Neural progenitor cell (in vitro differentiated cells): ENCODE measurements at places on chromosomes 2 and 18.
A peak's percentile ranks its signal among the peaks of the same experiment; 100 is the strongest.

GRCh38 chr2:45836740-45837139, 185.3 kb downstream of the PRKCE start:
- DNase-seq = no peak

DNA sequence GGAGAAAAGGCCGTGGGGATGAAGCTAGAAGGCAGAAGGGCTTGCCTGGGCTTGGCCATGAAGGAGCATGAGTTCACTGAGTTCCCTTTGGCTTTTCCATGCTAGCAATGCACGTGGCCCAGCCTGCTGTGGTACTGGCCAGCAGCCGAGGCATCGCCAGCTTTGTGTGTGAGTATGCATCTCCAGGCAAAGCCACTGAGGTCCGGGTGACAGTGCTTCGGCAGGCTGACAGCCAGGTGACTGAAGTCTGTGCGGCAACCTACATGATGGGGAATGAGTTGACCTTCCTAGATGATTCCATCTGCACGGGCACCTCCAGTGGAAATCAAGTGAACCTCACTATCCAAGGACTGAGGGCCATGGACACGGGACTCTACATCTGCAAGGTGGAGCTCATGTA, 2.9 kb downstream of the CTLA4 start:
- DNase-seq = no peak

- no peak for DNase-seq
Measured at GRCh38 chr2:181998891-181999654, 13.4 kb downstream of the PPP1R1C start.

GRCh38 chr2:35168351-35168750, 1187.2 kb upstream of the CRIM1 start:
- DNase-seq = no peak

- no peak for DNase-seq
Measured at GRCh38 chr2:168603439-168603961, 147.4 kb downstream of the CERS6 start.

DNA sequence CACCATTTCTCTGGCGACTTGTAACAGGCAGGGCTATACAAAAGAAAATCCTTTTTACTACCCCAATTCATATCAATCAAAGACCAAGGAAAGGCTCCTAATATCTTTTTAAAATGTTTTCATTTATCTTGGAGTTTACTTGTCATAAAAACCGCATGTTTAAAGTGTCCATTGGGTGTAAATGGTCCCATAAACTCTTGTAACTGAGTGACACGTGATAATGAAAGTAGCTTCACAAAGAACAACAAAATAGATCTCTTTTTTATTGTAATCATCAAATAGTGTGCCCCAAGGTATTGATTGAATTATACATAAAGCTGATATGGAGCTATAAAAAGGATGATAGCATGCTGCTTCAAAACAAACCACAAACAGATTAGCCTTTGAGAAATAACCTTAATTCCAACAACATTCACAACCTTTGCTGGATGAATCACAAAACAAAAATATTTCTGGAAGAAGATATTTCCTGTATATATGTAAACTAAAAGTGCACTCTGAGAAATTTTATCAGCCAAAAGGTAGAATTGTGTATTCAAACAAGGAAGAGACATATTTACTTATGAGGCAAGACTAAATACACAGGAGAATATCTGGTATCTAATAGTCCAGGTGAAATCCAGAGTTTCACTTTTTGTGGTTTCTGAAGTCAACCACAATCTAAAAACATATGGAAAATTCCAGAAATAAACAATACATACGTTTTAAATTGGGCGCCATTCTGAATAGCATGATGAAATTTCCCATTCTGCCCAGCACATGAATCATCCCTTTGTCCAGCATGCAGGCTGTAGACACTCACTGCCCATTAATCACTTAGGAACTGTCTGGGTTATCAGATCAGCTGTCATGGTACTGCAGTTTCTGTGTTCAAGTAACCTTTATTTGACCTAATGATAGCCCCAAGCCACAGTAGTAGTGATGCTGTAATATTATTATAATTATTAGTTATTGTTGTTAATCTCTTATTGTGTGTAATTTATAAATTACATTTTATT, 237.5 kb downstream of the PIK3C3 start:
- DNase-seq = no peak

DNA sequence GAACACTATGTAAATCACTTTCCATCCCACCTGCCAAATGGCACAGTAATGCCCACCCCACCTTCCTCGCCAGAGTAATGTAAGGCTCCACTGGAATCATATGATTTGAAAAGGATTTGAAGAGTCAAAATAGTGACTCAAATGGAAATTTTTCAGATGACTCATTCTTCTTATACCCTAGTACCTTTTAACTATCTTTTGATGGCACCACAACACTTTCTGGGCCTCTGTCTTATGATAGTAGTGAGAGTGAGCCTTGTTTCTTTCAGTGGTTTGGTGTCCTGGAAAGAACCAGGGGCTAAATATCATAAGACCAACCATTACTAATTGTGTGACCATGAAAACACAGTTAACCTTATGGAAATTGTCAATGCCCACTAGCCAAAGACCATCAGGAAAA, 235.4 kb upstream of the SLC14A2 start:
- DNase-seq = no peak

DNA sequence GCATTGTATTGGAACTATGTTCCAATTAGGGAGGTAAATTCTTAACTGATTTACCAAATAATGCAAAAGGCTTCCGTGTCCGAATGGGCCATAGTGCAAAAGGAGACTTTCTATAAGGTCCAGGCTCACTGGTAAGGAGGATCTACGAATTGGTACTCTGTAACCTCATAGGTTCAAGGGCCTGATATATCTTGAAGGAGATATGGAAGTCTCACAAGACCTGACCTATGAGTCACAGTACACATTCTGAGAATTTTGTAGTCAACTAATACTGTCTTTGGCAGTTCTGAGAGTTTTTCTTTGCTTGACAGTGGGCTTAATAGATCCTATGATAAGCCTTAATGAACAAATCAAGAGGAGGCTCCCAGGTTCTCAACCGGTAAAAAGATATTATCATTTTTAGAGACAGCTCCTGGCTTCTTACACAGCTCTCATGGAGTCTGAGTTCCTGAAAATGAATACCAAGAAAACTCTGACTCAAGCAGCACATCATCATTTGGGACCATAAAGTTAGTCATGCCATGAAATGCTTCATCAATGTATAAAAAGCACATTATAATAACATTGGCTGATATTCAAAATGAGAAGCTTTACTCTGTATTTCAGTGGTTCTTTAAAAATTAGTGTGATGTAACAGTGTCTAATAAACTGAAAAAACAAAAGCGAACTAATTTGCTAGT, 1275.2 kb upstream of the CRIM1 start:
- no peak for DNase-seq

- DNase-seq = no peak
Measured at GRCh38 chr2:2706306-2706705, 375.2 kb upstream of the MYT1L start.

DNA sequence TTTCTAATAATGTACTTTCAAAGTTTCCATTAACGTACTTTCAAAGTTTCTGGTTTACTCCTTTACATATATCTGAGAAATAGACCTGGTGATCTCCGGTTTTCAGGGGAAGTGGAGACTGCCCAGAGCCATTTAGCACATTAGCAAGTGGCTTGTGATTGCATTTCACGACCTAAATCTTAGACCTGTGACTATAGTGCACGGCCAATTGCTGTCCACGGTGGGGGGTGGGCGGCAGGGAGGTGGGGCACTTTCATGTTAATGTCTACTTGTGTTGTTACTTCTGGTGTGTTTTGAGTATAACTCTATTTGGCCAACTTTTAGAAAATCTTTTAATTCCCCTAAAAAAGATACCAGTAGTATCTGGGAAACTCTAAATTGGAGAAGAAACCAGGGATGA, 11.3 kb downstream of the GATA6 start:
- DNase-seq = no peak

DNA sequence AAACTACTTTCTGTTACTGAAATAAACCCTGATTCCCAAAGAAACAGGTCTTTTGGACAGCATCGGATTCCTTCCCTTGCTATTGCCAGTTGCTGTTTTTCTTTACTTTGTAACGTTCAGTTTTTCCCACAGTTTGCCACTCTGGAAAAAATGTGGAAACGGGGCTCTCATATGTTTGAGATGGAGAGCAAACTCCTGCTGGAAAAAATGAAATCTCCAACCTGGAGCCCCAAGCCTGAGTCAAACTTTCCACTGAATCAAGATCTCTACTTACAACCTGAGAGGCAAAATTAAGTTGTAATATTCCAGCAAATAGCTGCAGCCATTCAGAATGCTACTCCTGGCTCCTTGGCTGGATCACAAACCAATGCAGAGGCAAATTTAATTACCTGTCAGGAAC, 270.7 kb downstream of the SRBD1 start:
- DNase-seq = no peak

DNA sequence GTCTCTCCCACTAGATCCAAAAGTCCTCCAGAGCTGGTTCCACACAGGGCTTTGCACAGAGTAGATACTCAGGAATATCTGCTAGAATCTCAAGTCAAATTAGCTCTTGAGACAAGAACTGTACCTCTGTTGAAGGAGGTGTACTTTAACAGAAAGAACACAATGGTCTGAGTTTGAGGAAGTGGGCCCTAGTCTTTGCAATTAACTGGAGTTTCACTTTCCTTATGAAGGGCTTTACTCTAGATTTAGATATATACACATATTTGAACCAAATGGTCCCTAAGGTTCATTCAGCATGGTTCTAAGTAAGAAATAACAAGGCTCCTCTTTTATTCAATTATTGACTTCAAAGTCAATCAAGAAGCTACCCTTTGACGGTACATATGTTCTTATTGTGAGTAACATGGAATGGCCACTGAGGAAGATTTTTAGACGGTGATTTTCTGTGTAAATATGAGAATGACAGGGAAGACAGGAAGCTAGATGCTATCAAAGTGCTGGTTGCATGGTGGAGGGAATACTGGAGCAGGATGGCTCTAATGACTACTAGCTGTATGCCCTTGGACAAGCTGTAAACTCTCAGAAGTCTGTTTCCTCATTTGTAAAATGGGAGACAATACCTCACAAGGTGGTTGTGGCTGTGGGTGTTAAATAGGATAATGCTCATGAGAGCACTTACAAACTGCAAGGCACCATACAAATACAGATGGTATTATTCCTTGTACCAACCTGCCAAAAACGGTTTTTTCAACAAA, 73.5 kb upstream of the SERTAD2 start:
- no peak for DNase-seq

GRCh38 chr18:49161627-49162026, 210.9 kb upstream of the SMAD7 start:
- no peak for DNase-seq

- no peak for DNase-seq
Measured at GRCh38 chr2:10514743-10515142, 66.6 kb upstream of the ODC1 start.

DNA sequence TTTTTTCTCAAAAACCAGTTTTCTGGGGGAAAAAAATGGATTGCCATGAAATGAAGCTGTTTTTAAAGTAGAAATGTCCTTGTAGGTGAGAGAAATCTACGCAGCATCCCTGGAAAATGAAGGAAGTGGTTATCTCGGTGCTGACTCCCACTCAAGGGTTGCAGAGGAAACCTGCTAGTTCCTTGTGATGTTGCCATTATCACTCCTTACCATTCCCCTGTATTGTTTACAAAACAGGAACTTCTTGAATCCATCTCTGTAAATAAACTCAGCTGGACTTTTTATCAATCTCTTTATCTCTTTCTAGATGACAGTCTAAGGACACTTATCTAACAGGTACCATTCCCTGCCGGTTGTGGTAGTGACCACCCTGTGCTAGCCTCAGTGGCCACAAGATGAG, 61.2 kb downstream of the FEZ2 start:
- no peak for DNase-seq

- no peak for DNase-seq
Measured at GRCh38 chr2:73110168-73111072, 2.3 kb downstream of the RAB11FIP5 start.

DNA sequence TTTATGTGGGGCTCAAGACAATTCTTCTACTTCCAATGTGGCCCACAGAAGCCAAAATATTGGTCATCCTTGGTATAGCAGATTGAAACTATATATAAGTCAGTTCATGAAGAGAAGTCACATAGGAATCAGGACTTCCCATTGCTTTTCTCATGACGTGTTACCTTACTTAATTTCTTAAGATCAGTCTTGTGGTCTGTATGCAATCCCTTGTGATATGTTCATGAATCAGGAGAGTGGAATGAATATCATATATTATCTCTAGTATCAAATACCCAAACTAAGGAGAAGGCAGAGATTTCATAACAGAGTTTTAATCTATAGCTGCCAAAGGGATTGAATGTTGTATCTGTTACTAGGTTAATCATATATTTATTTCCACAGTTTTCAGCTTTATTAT, 1390.4 kb downstream of the SUCLG1 start:
- no peak for DNase-seq

GRCh38 chr2:29770846-29771245, 150.5 kb downstream of the ALK start:
- no peak for DNase-seq

DNA sequence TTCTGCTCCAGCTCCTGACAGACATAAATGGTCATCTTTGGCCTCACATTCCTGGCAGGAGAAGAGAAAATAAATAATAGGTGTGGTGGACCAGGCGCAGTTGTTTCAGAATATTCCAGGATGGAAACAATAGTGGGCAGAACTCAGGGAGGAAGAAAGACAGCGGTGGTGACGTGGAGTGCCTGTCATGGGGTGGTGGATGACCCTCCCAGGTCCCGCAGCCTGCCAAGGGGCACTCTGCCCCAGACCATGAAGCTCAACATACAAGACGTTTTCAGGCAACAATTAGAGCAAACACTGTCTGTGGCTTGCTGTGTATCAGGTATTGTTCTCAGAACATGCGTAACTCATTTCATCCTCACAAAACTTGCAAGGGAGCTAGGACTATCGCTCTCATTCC, 50.9 kb downstream of the TFCP2L1 start:
- no peak for DNase-seq

GRCh38 chr2:135586148-135586547, 54.9 kb downstream of the R3HDM1 start:
- peak; percentile 46 for DNase-seq

DNA sequence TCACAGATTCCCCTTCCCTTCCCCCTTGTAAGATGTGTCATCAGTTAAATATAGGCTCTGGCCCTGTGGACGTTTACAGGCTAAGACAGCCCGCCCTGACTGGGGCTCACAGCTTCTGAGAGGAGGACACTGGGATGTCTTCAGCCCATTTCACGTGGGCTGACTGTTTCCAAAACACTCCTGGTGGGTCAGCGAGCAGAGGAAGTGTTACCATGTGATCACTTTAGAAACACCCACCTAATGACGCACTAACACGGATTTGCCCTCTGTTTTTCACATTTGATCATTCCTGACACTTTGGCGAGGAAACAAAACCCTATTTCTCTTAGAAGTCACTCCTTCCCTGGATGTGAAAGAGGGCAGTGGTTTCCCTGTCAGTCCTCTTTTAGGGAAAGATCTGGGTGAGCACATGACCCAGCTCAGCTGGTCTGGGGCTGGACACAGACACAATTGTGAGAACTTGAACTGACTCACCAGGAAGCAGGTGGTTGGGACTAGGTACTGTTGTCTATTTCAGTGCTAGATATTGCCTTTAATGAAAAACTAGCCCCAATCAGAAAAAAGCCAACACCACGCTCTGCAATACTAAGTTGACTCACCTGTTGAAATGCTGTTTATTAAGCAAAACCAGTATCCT, 38.8 kb downstream of the BMP10 start:
- DNase-seq = no peak

GRCh38 chr2:140353541-140353940, 1573.4 kb upstream of the NXPH2 start:
- DNase-seq = no peak

GRCh38 chr2:207589143-207589542, 36.1 kb downstream of the METTL21A start:
- no peak for DNase-seq
